ENCODE measurements at places on chromosomes 1 and 21. TPM values are rescaled to one million over a fixed set of nuclear protein-coding genes. Genes with fewer than 3 reads are reported as not detected.

DDAH1 gene
- 20.7 TPM for total RNA-seq

GRCh38 chr1:89547563-89548116 is 23.0 kb downstream of the LRRC8B start:
- peak; percentile 30 for DNase-seq

RGS16 gene
- 23.4 TPM for total RNA-seq

DNA sequence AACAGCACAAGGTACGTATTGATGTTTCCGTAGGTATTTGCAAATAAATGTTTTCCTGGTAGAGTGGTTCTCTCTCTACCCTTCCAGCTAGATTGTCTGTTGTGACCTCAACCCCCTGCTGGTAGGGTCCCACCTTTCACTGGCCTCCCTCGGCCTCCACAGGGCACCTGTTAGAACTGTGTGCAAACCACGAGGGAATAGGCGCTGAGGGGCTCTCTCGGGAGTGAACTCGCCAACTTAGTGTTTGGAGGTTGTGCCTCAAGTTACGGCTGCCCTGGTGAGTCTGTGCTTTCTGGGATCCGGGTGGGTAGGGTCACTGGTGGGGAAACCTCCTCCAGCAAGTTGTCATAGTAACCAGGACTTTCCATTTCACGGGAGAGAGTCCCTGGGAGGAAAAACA is 204.7 kb upstream of the EDN2 start:
- no peak for DNase-seq

- no peak for DNase-seq
Measured at GRCh38 chr1:5273280-5274003, 619.0 kb downstream of the AJAP1 start.

DNA sequence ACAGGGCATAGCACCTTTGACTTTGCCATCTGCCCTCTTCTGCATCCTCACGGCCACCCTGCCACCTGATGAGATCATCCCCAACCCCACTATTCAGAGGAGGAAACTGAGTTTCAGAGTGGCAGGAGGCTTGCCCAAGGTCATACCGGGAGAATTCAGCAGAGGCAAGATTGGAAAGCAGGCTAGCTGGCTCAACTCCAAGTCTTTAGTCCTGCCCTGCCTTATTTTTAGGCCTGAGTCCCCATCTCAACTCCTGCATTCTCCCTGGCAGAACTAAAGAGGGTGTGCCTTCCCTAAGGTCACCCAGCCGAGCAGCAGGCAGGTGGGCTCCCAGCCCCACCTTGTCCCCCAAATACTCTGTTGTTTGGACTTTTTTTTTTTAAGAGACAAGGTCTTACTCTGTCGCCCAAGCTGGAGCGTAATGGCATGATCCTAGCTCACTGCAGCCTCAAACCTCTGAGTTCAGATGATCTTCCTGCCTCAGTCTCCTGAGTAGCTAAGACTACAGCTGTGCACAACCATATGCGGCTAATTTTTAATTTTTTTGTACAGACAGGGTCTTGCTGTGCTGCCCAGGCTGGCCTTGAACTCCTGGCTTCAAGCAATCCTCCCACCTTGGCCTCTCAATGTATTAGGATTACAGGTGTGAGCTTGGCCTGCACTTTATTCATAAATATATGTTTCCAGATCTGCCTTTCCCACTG is 13.8 kb upstream of the FGR start:
- DNase-seq = no peak

GRCh38 chr1:204652497-204652896 is 33.0 kb downstream of the LRRN2 start:
- DNase-seq = no peak

DNA sequence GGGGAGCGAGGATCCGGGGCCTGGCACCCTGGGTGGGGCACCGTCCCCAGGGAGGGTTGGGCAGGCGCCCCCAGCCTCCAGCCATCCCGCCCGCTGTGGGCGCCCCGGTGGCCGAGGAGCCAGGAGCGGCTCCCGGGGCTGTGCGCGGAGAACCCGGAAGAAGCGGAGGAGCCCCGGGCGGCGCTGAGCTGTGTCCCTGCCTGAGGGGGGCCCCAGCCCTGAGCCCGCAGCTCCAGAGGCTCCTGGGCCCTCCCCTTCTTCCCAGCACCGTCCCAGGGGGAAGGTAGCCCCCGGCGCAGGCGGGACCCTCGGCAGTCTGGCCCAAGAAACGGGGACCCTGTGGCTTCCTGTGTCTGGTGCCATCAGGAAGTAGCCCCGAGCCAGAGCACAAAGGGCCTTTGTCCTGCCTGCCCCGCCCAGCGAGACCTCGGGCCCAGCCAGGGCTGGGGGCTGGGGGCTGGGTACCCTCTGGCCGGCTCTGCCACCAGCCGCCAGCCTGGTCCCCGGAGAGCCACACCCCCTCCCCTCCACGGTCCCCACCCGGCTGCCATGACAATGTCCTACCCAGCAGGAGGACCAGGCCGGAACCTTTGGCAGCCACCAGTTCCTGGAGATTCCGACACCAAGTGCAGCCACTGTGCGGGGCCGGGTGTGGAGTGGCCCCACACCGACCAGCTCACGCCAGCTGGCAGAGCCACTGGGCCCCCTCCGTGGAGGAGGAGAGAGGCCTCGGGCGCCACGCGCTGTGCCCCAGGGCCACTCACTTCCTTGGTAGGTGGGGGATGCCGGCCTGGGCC is 15.6 kb upstream of the TTLL10 start:
- no peak for DNase-seq

- no peak for DNase-seq
Measured at GRCh38 chr21:21963911-21964310, 965.7 kb downstream of the NCAM2 start.

- DNase-seq = no peak
Measured at GRCh38 chr1:44806704-44807363, at the start of gene DYNLT4. Gene DYNLT4, minus strand, starts transcription at chr1:44807351. Its CDS starts 683 bp downstream, at chr1:44806668.

DNA sequence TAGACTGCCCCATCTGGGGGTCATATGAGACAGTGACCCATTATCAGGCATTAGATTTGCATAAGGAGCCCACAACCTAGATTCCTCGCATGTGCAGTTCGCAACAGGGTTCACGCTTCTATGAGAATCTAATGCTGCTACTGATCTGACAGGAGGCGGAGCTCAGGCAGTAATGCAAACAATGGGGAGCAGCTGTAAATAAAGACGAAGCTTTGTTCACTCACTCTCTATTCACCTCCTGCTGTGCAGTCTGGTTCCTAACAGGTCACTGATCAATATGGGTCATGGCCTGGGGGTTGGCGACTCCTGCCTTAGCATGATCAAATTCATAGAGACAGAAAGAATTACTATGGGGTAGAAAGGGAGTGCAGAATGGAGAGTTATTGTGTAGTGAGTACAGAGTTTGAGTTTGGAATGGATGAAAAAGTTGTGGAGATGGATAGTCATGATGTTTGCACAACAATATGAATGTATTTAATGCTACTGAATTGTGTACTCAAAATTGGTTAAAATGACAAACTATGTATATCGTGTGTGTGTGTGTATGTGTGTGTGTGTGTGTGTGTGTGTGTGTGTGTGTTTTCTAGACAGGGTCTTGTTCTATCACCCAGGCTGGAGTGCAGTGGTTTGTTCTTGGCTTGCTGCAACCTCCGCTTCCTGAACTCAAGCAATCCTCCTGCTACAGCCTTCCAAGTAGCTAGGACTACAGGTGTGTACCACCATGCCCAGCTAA is 42.2 kb downstream of the BTF3L4 start:
- no peak for DNase-seq

- DNase-seq = no peak
Measured at GRCh38 chr1:247118946-247119446, 14.8 kb upstream of the ZNF669 start.

GRCh38 chr1:201713086-201713810 is 115.7 kb upstream of the IPO9 start:
- DNase-seq = peak; percentile 100

GRCh38 chr1:187129132-187129531 is 300.4 kb downstream of the PLA2G4A start:
- DNase-seq = no peak

GRCh38 chr1:99384021-99384420 is 119.7 kb downstream of the PLPPR4 start:
- DNase-seq = no peak

TDRD5 gene
- not detected for total RNA-seq

DNA sequence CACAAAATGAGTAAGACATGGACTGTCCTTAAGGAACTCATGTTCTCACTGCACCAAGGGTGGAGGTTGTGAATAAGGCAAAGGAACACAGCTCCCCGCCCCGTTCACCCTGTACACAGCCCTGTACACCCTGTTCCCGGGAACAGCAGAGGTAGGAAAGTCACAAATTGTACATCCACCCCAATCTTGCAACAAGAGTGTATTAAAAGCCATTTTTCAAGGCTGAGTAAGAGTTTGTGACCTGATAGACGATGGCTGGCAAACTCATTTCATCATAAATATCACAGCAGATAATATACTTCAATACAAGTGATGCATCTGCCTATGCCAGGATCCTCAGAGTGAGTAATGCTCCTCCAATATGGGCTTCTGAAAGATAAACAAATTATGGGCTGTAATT is 52.5 kb upstream of the CAMK1G start:
- DNase-seq = no peak

GRCh38 chr1:117093870-117094621 is 27.5 kb downstream of the TRIM45 start:
- DNase-seq = peak; percentile 94

- no peak for DNase-seq
Measured at GRCh38 chr1:154581766-154582165, 14.2 kb downstream of the CHRNB2 start.

- DNase-seq = peak; percentile 52
Measured at GRCh38 chr1:179082333-179082998, 596 bp downstream of the TOR3A start.

GRCh38 chr1:15089258-15089992 is 64.1 kb upstream of the TMEM51 start:
- DNase-seq = peak; percentile 2

GRCh38 chr1:113278777-113279176 is 111.5 kb upstream of the MAGI3 start:
- no peak for DNase-seq

DNA sequence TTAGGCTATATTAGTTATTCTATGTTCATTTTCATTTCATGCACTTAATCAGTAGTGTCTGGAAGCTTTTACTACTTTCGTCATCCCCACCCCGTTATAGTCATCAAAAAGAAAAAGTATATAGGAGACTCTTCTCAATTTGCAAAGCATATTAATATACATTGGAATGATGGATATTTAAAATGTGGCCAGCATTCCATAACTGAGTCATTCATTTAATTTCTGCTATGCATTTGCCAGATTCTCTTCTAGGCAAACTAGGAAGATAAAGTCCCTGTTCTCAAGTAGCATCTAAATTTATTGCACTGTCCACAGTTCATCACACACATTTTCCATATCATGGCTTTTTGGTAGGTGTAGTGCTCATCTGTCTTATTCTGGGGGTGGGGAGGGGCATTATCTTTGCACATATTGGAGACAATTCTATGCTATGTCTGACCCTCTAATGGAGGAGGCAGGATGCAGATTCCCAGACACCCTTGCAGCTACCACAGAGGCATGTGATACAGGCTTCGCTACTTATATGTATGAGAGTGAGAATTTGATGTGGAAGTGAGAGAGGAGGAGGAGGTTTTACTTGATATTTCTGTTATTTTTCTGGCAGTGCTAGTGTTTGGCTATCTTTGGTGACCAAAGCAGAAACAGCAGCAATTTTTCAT is 125.8 kb downstream of the CTH start:
- DNase-seq = no peak

GRCh38 chr1:43522776-43523480 is 7.8 kb upstream of the PTPRF start:
- peak; percentile 86 for DNase-seq

DNA sequence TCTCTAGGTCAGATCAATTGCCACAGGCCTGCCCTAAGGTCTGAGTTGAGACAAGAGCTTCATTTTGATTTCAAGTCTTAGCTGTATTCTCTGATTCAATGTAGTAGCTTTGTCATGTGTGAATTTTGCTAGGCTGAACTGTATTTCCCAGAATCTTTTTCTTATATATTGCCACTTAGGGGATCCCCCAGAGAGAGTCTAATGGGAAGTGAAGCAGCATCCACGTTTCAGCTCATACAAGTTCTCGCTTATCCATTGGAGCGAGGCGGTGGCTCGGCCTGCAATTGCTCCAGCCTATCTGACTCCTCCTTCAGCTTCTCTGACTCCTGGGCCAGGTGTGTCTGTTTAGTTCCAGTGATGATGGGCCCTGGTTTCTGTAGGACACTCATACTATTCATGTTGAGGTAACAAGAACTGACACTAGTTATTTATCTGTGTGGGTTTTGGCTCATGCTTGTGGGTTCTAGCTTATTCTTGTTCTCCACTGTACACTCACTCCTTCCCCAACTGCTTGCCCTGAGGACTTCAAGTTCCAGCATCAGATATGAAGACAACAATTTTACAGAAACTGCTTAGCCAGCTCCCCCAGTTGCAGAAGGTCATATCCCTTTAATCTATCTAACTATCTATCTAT is 48.2 kb downstream of the TBX19 start:
- DNase-seq = no peak

CA6 gene
- total RNA-seq = not detected

DNA sequence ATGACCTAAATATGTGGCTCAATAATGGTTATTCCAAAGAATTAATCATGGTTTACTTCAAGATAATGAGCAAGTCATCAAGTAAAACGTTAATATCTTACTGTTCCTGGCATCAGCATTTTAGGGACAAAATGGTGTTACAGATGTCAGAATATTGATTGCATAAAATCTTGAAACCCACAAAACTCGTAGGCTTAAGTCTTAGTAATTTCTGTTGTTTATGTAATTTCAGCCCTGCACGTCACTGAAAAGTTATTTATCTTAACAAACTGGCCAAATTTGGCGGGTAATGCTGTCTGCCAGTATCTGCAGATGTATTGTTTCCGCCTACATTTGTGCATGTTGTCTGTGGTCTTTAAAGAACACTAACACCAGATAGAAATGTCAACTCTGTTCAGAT is 25.8 kb downstream of the CDC7 start:
- DNase-seq = no peak

SLAMF7 gene
- total RNA-seq = 0.29 TPM

- no peak for DNase-seq
Measured at GRCh38 chr1:24541711-24542346, 14.1 kb upstream of the NCMAP start.

- DNase-seq = peak; percentile 90
Measured at GRCh38 chr1:222288053-222288452, 259.9 kb downstream of the HHIPL2 start.

DNA sequence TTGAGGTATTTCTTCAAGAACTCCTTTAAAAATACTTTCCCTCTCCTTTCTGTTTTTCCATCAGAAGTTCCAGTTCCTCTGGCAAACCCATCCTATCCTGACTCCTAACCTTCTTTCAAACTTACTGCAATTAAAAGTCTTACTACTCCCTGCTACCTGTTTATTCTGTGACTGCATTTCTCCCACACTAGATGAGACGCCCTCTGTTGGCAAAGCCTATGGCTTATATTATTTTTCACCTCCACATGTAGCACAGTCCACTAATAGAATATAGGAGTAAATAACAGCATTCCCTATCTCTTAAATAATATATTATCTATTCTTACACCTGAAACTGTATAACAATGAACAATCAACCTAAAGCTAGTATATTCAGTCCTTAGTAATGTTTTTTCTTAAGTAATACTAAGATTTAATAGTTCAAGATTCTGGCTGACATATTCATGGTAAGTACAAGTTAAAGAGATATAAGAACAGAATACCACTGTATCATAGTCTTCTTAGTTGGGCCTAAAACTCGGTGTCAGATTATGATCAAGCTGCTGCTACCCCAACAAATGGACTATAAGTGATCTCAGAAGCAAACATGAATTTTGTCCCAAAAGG is 54.8 kb downstream of the RAB3GAP2 start:
- peak; percentile 11 for DNase-seq

Measured in A172 (cell line).